ENCODE measurements at places on chromosomes 6 and 20.

DNA sequence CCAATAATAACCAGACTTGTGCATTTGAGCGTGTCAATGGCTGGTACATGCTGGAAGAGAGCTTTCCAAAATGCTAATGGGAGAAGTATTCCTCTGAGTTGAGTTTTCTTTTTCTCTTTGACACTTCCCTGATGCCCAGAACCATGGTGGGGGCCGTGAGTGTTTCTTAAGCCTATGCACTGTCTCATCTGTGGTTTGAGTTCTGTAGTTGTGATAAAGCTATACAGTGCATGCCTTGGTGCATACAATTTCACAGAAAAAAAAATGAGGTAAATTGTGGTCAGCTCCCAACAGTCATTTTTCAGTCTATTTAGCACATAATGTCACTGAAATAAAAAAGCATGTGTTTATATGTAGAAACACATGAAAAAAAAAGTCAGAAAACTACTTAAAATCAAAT lies 204.8 kb downstream of the HDGFL1 start:
- H3K27ac ChIP-seq: no peak overlapping the region
- no peak overlapping the region for H3K4me3 ChIP-seq
- no peak for DNase-seq

DNA sequence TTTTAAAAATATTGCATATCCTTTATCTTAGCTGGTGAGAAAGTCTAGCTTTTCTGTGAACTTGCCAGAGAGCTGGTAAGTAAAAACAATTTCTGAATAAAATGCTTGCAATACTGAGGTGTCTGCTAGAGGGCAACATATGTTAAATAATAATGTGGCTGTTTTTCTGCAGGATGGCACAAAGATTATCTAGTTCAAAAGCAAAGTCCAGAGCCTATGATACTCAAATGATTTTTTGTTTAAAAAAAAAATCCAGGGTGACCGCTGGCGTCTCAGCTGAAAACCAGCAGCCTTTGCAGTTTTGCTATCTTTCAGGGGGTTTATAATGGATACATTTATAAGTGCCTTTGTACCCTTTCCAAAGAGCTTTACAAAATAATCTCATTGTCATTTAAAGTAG lies 194.9 kb downstream of the PHACTR1 start:
- H3K4me1 ChIP-seq: no peaks in the 10 kb centered on the region
- no peak overlapping the region for H3K27ac ChIP-seq
- H3K27me3 ChIP-seq: peaks cover 19% of the 10 kb centered on the region
- H3K4me3 ChIP-seq: no peak overlapping the region

DNA sequence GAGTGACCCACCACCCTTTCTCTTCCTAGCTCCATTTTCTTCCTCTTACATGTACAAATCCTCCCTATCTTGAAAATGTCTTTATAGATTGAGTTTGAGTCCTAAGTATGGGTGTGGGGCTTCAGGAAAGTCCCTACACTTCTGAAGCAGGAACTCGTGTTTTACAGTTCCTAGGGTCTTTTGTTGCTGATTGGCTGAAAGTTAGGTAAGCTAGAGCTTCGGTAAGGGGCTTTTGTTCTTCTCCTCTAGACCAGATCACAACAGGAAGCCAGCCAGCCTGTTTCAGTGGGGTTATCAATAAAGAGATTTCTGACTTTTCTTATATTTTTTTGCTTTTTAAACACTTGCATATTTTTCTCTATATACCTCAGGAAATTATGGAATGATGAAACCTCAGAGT lies 51.3 kb downstream of the CNR1 start:
- H3K27me3 ChIP-seq: no peaks in the 10 kb centered on the region
- DNase-seq: no peak
- H3K36me3 ChIP-seq: no peaks in the 10 kb centered on the region
- no peaks in the 10 kb centered on the region for H3K4me1 ChIP-seq
- no peak overlapping the region for H3K27ac ChIP-seq

GRCh38 chr6:23940466-23940865 lies 185.5 kb upstream of the NRSN1 start:
- DNase-seq: no peak
- H3K4me3 ChIP-seq: no peak overlapping the region
- H3K36me3 ChIP-seq: no peaks in the 10 kb centered on the region
- no peaks in the 10 kb centered on the region for H3K27me3 ChIP-seq

DNA sequence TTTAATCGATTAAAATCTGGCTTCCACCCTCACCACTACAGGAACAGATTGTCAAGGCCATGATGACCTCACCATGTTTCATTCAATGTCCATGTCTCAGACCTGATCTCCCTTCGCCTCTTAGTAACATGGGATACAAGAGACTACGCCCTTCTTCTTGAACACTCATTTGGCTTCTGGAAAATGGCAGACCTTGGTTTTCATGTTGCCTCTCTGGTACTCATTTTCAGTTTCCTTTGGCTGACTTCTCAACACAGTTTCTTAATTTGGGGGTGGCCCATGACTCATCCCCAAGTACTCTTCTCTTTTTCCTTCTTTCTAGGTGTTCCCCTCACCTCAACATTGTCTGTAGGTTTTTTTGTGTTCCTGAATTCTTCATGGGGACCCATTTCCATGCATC lies 22.7 kb downstream of the TMX4 start:
- no peak overlapping the region for H3K4me3 ChIP-seq
- no peaks in the 10 kb centered on the region for H3K27me3 ChIP-seq
- no peak for DNase-seq
- peaks cover 31% of the 10 kb centered on the region for H3K36me3 ChIP-seq

GRCh38 chr6:158595223-158595622 lies 35.3 kb downstream of the TMEM181 start:
- H3K4me3 ChIP-seq: no peak overlapping the region
- no peaks in the 10 kb centered on the region for H3K4me1 ChIP-seq
- no peak for DNase-seq
- no peaks in the 10 kb centered on the region for H3K27me3 ChIP-seq

DNA sequence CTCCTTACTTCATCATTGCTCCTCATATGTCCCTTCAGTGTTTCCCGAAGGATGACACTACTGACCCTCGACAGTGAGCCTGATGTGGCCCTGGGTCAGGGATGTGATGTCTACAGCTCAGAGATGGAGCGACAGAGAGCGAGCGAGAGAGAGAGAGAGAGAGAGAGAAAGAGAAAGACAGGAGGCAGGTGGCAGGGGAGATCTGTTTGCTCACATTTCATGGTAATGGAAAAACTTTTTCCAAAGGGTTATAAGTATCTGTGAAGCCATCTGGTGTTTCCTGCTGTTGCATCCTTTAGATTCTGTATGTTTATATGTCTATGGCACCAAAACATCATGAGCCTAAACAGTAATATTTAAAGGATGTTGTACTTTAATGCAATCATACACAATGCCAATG lies 77.2 kb downstream of the PPP1R3G start:
- H3K36me3 ChIP-seq: no peaks in the 10 kb centered on the region
- DNase-seq: no peak
- H3K4me1 ChIP-seq: peaks cover 4% of the 10 kb centered on the region
- H3K4me3 ChIP-seq: no peak overlapping the region

DNA sequence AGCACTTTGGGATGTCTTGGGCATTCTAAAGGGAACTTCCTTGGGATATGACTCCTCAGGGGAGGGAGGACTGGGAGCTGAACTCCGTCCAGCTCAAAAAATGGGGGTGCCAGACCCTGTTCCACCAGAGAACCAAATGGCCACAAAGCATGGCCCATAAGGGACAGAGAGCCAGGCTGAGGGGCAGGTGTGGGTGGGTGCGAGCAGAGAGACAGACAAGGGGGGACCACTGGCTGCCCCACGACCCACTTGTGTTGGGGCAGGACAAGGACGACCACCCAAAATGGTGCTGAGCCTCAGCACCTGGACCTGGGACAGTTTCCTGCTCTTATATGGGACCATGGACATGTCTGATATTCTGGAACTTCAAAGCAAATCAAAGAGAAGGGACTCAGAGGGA lies 148.2 kb upstream of the MLN start:
- H3K4me3 ChIP-seq: no peak overlapping the region
- peaks cover 2% of the 10 kb centered on the region for H3K4me1 ChIP-seq
- no peak for DNase-seq
- peaks cover 5% of the 10 kb centered on the region for H3K27me3 ChIP-seq

- peak overlapping the region; percentile 32 for H3K27ac ChIP-seq
- no peaks in the 10 kb centered on the region for H3K27me3 ChIP-seq
- DNase-seq: no peak
- no peak overlapping the region for H3K4me3 ChIP-seq
- H3K36me3 ChIP-seq: no peaks in the 10 kb centered on the region
These were observed 31.7 kb downstream of the UTRN start for GRCh38 chr6:144316862-144317195.

- H3K27me3 ChIP-seq: peaks cover 43% of the 10 kb centered on the region
- no peaks in the 10 kb centered on the region for H3K36me3 ChIP-seq
- H3K4me1 ChIP-seq: peaks cover 3% of the 10 kb centered on the region
- DNase-seq: peak; percentile 35
- H3K27ac ChIP-seq: no peak overlapping the region
These were observed 39.9 kb downstream of the SLC52A3 start for GRCh38 chr20:728256-728944.

- H3K4me3 ChIP-seq: no peak overlapping the region
- no peak overlapping the region for H3K27ac ChIP-seq
These were observed 70.6 kb downstream of the CDC40 start for GRCh38 chr6:110250838-110251237.

GRCh38 chr20:5642155-5642981 lies 107.8 kb upstream of the SHLD1 start:
- no peak for DNase-seq
- no peak overlapping the region for H3K4me3 ChIP-seq
- peak overlapping the region; percentile 31 for H3K27ac ChIP-seq
- peaks cover 19% of the 10 kb centered on the region for H3K4me1 ChIP-seq

DNA sequence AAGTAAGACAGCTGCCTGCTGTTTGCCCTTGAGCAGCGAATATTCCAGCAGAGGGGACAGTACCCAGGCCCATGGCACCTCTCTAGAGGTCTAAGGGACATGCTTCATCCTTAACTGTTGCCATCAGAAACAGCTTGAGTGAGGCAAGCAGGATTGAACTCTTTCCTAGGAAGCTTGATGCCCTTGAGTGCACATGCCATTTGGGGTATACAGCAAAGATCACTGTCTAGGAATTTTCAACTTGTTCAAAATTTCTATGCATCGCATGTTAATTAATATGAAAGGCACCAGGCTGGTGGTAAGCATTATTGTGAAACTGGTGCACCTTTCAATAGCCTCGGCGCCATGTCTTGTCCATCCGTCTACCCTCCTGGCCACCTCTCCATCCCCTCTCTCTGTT lies 54.1 kb downstream of the EDN1 start:
- no peak overlapping the region for H3K27ac ChIP-seq
- H3K4me3 ChIP-seq: no peak overlapping the region
- H3K36me3 ChIP-seq: no peaks in the 10 kb centered on the region
- no peak for DNase-seq
- H3K27me3 ChIP-seq: peaks cover 5% of the 10 kb centered on the region

- no peak overlapping the region for H3K4me3 ChIP-seq
- H3K27ac ChIP-seq: no peak overlapping the region
- H3K27me3 ChIP-seq: peaks cover 5% of the 10 kb centered on the region
- no peaks in the 10 kb centered on the region for H3K4me1 ChIP-seq
- DNase-seq: no peak
- H3K36me3 ChIP-seq: no peaks in the 10 kb centered on the region
These were observed 3.0 kb downstream of the GSTA2 start for GRCh38 chr6:52760105-52760765.

- H3K36me3 ChIP-seq: no peaks in the 10 kb centered on the region
- H3K27me3 ChIP-seq: peaks cover 10% of the 10 kb centered on the region
- no peak for DNase-seq
- H3K4me3 ChIP-seq: no peak overlapping the region
- no peaks in the 10 kb centered on the region for H3K4me1 ChIP-seq
- H3K27ac ChIP-seq: no peak overlapping the region
These were observed 102.6 kb downstream of the CDC5L start for GRCh38 chr6:44489910-44490604.

- H3K4me3 ChIP-seq: no peak overlapping the region
- no peaks in the 10 kb centered on the region for H3K36me3 ChIP-seq
- H3K27ac ChIP-seq: no peak overlapping the region
- H3K4me1 ChIP-seq: no peaks in the 10 kb centered on the region
- no peak for DNase-seq
These were observed 70.1 kb upstream of the BMP2 start for GRCh38 chr20:6697228-6697972.

DNA sequence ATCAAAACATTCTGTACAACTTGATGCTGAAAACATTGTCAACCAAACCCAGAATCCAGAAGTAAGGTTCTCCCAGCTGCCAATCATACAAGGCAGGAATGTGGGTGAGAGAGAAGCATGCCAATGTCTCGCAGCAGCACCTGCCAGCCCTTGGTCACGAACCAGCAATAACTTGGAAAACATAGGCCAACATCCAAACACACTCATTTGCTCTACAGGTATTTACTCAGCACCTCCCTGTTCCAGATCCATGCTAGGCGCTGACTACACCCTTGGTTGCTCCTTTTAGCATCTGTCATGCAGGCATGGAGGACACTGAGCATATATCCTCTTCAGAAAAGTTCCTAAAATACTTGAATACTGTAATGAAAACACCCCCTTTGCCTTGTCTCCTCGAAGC lies 63.6 kb downstream of the FAXC start:
- peaks cover 8% of the 10 kb centered on the region for H3K27me3 ChIP-seq
- no peak overlapping the region for H3K4me3 ChIP-seq
- no peaks in the 10 kb centered on the region for H3K4me1 ChIP-seq
- H3K27ac ChIP-seq: no peak overlapping the region
- H3K36me3 ChIP-seq: no peaks in the 10 kb centered on the region

DNA sequence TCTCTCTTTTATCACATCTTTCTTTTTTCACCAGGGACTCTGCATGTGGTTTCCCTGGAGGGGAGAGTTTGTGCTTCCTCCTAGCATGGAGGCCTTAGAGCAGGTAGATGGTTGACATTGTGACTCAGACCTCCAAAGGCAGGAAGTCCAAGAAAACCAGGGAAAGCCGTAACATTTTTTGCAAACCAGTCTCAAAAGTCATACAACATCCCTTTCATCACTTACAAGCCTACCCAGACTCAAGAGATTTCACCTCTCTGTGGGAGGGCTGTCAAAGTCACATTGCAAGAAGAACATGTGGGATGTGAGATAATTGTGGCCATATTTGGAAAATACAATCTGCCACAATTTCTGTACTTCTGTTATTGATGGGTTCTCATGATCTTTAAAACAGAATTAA lies 46.2 kb downstream of the SNRNP48 start:
- DNase-seq: no peak
- no peak overlapping the region for H3K27ac ChIP-seq
- no peaks in the 10 kb centered on the region for H3K36me3 ChIP-seq
- no peaks in the 10 kb centered on the region for H3K4me1 ChIP-seq
- peaks cover 5% of the 10 kb centered on the region for H3K27me3 ChIP-seq

GRCh38 chr6:113936093-113936934 lies 34.6 kb downstream of the HDAC2 start:
- H3K27me3 ChIP-seq: no peaks in the 10 kb centered on the region
- H3K27ac ChIP-seq: no peak overlapping the region
- no peak overlapping the region for H3K4me3 ChIP-seq
- no peak for DNase-seq
- H3K36me3 ChIP-seq: peaks cover 17% of the 10 kb centered on the region
- H3K4me1 ChIP-seq: no peaks in the 10 kb centered on the region

DNA sequence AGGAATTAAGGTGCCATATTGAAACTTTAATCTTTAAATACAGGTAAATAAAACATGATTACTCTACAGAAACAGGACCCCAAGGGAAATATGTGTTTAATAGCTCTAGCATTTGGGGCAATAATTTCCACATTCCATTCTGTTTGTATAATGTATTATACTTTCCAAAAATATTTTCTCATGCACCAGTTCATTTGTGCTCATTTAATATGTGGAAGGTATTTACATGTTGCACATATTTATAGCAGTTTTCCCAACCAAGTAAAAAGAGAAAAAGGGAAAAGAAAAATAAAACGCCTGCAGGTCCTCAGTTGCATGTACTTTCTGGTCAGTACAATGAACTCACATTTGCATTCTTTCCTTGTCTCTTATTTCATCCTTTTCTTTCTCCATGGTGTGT lies 129.5 kb upstream of the SULF2 start:
- H3K4me3 ChIP-seq: no peak overlapping the region
